AG04449 (cell line): ENCODE measurements at places on chromosomes 2 and 18.

DNA sequence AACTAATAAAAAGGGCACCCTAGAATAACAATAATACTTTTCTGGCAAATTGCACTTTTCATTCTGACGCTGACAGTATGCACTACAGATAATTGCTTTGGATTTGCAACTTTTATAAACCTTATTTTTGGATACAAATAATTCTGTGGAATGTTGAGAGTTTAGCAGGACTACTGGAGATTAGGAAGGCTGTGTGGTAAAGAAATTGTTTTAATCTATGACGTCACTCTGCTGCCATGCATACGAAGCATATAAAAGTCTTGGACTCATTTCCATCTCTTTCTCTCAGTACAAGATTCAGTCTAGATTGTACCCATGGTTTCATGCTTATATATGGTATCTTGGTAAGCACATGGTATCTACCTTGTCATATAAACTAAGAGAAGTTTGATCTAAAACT is 28.1 kb upstream of the ZCCHC2 start:
- no peak for DNase-seq

DNA sequence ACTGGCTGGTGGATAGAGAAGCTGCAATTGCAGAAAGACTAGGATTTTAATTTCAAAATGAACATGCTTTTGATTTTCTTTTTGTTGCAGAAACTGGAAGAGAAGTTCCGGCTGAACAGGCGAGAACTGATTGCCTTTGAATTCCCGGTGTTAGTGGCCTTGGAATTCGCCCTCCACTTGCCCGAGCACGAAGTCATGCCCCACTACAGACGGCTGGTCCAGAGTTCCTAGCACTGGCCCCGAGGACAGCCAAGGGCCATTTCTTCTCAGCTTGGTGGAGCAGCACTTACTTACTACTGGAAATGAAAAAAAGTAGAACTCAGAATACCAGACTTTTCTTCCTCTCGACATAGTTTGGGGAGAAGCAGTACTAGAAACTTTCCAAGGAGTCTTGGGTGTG is 121.9 kb downstream of the CABLES1 start:
- DNase-seq: no peak

DNA sequence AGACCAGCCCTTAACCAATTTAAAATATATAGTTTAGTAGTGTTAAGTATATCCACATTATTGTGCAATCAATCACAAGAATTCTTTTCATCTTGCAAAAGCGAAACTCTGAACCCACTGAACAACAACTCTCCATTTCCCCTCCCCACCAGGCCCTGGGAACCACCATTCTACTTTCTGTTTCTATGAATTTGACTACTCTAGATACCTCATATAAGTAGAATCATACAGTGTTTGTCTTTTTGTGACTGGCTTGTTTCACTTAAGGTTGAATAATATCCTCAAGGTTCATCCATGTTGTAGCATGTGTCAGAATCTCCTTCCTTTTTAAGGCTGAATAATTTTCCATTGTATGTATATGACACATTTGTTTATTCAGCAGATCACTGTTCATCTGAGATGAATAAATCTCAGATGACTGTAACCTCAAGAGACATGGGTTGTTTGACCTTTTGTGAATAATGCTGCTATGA is 8.1 kb upstream of the SOS1 start:
- DNase-seq: no peak

DNA sequence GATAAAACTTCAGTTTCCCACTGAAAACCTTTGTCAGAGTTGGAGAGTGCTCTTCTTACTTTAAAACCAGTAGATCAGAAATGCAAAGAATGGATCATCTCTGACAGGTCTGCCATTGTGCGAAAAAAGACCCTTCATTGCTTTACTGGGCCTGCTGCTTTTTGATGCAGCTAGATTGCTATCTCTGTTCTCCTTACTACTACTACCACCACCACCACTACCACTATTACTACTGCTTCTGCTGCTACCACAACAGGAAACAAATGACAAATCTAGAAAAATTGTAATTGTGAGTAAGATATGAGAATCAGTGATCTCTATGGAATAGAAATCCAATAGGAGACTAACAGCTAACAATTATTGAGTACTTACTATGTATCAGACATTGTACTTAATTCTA is 85.8 kb downstream of the PKP4 start:
- DNase-seq: no peak

DNA sequence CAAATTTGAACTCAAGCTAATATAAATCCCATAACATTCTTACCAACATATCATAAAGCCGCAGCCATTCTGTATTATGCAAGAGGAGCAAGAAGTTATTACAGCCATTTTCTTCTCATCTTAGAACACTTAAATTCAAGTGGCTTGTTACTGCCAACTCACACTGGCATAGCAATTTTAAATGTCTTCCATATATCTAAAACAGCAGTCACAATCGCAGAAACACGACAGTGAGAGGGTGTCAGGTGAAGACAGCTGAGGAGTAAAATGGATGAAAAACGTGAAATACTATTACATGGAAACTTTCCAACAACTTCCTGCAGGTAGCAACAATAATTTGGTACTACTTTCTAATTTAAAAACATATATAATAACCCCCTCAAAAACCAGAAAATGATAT is 17.9 kb downstream of the PPP3R1 start:
- DNase-seq: no peak

GRCh38 chr2:58870704-58871103 is 629.6 kb upstream of the FANCL start:
- DNase-seq: no peak

GRCh38 chr2:215848698-215849097 is 164.7 kb downstream of the MREG start:
- no peak for DNase-seq

- no peak for DNase-seq
Measured at GRCh38 chr2:2286592-2286991, 44.5 kb downstream of the MYT1L start.

DNA sequence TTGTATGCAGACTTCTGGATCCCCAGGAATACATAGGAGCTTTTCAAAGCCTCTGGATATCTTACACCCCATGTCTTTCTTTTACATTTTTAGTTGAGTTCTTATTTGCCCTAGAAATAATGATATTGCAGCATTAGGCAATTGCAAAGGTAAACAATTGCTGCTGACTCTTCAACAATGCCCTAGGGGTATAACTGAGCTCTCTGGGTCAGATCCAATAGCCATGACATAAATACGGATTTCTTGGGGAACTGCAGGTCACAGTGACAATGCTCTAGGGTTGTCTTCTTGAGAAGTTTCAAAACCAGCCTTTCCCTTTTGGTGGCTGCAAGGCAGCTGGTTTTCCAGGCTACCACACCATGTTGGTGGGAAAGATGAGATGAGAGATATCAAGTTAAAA is 16.5 kb upstream of the OR6B3 start:
- DNase-seq: no peak

- DNase-seq: no peak
Measured at GRCh38 chr2:8498994-8499393, 182.9 kb upstream of the ID2 start.

DNA sequence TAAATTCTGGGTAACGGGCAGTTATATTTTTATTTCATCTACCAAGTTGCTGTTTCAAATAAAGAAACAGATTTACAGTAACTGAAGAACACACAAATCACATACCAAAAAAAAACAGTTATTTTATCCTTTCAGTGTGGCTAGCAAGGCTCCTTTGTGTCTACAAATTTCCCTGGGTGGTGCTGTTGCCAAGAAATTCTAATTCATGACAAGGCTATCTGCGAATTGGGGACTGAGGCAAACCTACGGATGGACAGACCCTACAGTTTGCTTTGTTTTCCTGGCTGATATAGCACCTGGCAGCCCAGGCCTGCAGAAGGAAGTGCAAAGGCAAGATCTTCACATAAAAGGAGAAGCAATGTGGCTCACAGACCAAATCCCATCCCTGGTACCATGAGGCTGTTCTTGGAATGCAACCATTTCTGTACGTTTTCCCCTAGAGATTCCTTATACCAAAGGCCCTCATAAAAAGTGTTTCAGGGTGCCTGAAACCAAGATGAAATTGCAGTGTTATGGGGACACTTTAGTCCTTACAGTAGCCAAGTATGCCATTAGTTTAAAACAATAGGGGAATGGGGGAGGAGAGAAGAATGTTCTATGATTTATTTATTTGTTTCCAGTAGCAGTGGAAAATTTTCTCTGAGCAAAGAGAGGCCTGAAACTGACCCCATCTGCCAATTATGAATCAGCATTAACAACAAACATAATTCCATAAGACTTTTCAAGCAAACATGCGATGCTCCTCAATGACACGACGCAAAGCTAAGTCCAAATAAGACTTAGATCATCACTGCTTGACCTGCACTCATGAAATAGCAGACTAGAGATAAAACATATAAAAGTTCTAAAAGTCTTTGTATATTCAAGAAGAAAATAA is 4.3 kb downstream of the KLF7 start:
- no peak for DNase-seq

- DNase-seq: no peak
Measured at GRCh38 chr2:65057391-65058052, 1.3 kb downstream of the CEP68 start.

- no peak for DNase-seq
Measured at GRCh38 chr2:74632939-74633312, 15.2 kb downstream of the M1AP start.

DNA sequence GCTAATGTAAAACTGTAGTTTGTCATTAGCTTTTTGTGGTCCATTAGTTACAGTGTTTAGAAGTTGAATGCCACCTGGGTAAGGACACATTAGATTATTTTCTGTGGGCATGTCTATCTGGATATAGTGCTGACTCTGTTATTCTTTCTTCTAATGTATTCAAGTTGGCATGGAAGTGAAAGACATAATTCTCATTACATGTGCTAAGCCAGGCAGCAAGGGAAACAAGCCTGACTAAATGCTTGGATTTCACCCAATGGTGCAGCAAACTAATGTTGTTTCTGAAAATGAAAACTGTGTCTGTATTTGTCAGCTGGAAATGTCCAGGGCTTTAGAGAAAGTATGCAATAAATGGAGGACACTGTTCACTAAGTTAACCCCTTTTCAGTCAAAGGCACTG is 100.7 kb downstream of the NUP35 start:
- DNase-seq: peak; percentile 9

- DNase-seq: peak; percentile 78
Measured at GRCh38 chr2:145095641-145096435, 575.9 kb upstream of the ZEB2 start.

GRCh38 chr2:215912299-215912842 is 101.0 kb downstream of the MREG start:
- no peak for DNase-seq

GRCh38 chr2:205984381-205984780 is 101.6 kb downstream of the INO80D start:
- DNase-seq: no peak

DNA sequence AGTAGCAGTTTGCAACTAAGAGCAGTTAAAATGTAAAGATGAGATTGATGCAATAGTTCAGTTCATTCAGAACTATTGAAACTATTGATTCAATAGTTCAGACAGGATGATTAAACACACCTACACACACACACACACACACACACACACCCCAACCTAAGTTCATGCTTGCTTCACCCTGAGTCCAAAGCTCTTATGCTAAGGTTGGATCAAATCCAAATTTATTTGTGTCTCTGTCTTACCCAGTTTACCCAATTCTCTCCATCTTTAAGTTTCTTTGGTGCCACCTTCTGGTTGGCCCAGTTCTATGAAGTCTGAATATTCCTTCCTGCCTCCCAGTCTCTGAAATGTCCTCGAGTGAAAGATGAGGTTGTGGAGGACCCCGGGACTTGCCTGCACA is 5.1 kb downstream of the SERPINB8 start:
- DNase-seq: no peak
